ENCODE measurements at places on chromosomes 5 and 9.

DNA sequence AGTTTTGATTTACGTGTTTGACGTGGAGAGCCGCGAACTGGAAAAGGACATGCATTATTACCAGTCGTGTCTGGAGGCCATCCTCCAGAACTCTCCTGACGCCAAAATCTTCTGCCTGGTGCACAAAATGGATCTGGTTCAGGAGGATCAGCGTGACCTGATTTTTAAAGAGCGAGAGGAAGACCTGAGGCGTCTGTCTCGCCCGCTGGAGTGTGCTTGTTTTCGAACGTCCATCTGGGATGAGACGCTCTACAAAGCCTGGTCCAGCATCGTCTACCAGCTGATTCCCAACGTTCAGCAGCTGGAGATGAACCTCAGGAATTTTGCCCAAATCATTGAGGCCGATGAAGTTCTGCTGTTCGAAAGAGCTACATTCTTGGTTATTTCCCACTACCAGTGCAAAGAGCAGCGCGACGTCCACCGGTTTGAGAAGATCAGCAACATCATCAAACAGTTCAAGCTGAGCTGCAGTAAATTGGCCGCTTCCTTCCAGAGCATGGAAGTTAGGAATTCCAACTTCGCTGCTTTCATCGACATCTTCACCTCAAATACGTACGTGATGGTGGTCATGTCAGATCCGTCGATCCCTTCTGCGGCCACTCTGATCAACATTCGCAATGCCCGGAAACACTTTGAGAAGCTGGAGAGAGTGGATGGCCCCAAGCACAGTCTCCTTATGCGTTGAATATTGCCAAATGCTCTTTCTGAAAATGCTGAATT, 850 bp downstream of the RRAGA start:
- no peak for DNase-seq

DNA sequence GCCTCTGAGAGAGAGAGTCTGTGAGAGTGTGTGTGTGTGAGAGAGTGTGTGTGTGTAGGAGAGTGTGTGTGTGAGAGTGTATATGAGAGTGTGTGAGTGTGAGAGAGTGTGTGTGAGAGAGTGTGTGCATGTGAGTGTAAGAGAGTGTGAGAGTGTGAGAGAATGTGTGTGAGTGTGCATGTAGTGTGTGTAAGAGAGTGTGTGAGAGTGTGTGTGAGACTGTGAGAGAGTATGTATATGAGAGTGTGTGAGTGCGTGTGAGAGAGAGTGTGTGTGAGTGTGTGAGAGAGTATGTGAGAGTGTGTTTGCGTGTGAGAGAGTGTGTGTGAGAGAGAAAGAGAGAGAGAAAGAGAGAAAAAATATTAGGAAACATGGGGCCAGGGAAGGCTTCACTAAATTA, 588.3 kb upstream of the SGCD start:
- DNase-seq = no peak

- no peak for DNase-seq
These were observed 494.6 kb downstream of the ENC1 start for GRCh38 chr5:74145951-74146350.

- DNase-seq = no peak
These were observed 32.7 kb upstream of the SPARC start for GRCh38 chr5:151719228-151720000.

GRCh38 chr5:154312576-154312975, 122.0 kb downstream of the GALNT10 start:
- DNase-seq = no peak

- no peak for DNase-seq
These were observed 937 bp upstream of the MACROH2A1 start for GRCh38 chr5:135399794-135400542.

DNA sequence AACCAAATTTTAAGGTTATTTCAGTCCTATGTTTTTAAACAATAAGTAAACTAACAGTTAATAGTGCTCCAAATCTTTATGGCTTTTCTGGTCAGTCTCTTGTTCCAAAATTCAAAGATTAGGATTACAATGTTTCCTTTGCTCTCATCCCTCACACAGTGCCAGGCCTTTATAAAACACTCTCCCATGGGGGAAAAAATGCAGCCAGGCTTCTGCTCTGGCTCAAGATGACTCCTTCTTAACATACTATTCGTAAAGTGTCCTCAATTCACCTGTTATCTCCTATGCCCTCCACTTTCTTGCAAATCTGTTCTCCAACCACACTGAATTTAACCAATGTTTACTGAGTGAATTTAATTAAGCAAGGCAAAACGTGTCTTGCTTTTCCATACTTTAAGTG, 1.4 kb downstream of the CEP120 start:
- no peak for DNase-seq

- no peak for DNase-seq
These were observed 6.9 kb downstream of the C7 start for GRCh38 chr5:40916226-40916625.

DNA sequence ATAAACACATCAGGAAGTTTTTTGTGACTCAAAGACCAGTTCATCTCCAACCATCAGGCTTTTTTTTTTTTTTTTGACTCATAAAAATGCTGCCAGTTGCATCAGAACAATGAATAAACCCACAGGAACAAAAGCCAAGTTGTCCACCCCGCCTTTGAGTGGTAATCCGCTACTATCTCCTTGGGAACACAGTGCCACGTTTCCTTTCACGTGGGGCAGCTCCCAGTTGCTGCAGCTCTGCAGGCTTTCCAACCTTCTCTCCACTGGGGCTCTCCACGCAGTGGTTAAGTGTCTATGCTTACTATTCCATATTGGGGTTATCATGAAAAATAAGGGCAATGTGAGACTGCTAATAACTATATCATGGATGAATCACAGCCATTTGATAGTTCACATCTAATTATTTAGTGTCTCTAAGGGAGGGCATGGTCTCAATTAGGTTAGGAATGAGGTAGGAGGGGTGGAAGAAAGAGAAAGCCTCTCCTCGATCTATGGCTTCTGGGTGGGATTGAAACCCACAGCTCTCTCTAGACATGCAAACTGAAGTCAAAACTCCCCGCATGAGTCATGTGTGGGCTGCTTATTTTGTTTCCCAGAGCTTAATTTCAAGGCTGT, 55.8 kb upstream of the ACTBL2 start:
- no peak for DNase-seq

DNA sequence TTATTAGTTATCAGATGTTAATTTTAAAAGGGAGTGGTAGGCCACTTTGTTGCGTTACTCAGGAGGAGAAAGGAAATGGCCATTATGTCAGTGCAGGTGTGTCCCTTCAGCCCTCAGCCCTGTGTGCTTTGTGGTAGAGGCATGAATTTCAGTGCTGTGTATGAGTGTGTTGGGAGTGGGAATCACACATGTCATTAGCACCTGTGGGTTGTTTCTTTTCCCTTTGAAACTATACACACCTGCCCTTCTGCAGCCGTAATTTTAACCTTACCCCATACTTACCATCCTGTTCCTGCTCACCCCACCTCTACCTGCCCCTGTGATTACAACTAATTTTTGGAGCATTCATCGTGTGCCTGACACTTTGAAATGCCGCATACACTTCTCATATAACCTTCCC, 156.4 kb downstream of the ARHGAP26 start:
- DNase-seq = no peak

DNA sequence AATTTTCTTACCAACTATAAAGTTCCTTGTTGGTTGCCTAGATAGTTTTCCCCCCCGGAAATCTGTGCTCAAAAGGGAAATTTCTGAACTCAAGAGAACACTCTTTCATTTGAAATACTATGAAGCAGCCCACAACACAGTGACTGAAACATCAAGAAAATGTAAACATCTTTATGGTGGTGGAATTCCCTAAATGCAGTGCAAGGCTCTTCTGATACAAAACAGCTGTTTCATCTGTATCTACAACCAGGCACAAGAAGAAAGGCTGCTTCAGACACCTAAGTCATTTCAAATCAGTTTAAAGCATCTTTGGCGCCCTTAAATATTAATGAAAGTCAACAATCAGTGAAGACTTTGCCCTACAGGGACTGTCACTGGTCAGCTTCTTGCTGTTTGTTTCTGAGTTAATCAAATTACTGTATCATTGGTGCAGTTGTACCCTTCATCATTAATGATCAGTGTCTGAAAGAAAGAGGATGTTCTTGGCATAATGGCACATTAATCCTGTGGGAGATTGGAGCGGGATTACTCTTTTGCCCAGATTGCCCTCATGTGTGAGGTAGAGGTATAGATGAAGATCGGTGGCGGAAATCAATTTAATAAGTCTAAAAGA, 947.0 kb downstream of the NR2F1-AS1 start:
- DNase-seq = no peak

DNA sequence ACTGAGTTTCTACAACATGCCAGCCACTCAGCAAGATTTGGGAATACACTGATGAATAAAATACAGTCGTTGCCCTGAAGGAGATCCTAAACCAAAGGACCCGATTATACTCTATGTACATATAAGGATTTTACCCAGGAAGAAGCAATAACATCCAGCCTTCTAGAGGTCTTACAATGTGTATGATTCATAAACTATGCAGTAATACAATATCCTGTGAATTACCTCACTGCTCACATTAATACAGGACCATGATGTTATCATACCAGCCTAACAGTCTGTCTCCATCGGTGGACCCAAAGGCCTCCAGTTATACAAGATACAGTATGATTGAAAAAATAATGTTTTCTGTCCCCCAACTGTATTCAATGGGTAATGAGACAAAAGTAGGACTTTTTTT, 310.5 kb upstream of the TRPM3 start:
- DNase-seq = no peak

DNA sequence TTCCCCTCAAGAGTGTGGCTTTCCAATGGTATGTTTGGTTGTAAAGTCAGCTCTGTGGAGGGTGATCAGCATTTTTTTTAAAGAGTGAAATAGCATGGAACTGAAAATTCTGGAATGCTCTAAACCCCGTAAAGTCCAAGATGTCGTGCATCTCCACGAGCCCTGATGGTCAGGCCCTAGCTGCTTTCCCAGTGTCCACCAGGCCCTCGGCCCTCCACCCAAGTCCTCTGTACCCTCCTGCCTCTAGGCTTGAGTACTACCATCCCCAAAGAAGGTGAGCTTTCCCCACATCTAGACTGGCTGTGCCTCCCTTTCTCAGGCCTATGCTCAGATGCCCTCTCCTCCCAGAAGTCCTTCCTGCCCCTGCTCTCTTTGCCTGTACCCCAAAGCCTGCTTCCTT, 280.3 kb downstream of the GADD45G start:
- no peak for DNase-seq

GRCh38 chr5:62600560-62601252, 22.1 kb downstream of the LRRC70 start:
- DNase-seq = no peak

GRCh38 chr5:76807296-76807695, 11.5 kb upstream of the F2RL1 start:
- DNase-seq = no peak

DNA sequence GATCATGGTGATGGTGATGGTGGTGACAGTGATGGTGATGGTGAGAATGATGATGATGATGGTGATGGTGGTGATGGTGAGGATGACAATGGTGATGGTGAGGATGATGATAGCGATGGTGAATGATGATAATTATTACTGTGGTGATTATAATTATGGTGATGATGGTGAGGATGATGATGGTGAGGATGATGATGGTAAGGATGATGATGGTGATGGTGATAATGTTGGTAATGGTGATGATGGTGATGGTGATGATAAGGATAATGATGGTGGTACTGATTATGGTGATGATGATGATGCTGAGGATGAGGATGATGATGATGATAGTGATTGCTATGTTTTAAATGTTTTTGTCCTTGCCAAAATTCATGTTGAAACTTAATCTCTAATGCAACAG, 37.3 kb upstream of the HRH2 start:
- DNase-seq = no peak

DNA sequence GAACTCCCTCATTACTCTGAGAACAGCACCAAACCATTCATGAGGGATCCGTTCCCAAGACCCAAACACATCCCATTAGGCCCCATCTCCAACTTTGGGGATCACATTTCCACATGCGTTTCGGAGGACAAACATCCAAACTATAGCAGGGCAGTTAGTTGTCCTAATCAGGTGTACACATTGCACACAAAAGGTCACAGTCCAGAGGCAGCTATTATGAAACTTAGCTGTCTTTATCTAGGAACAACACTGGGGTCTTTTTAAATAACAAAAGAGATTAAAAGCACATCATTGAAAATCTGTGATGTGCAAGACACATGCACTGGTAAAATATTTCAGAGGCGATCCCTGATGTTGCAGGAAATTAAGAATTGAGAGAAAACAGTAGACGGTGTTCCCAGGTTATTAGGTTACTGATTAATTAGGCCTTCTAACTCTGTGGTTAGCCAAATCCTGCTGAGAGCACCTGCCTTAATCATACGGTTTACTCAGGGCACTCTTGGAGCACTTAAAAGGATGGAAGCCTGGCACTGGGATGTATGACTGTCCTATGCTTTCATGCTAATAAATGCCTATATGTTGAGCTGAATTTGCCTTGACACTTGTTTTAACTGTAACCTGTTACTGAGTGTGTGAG, 1574.5 kb upstream of the WWC1 start:
- DNase-seq = no peak

DNA sequence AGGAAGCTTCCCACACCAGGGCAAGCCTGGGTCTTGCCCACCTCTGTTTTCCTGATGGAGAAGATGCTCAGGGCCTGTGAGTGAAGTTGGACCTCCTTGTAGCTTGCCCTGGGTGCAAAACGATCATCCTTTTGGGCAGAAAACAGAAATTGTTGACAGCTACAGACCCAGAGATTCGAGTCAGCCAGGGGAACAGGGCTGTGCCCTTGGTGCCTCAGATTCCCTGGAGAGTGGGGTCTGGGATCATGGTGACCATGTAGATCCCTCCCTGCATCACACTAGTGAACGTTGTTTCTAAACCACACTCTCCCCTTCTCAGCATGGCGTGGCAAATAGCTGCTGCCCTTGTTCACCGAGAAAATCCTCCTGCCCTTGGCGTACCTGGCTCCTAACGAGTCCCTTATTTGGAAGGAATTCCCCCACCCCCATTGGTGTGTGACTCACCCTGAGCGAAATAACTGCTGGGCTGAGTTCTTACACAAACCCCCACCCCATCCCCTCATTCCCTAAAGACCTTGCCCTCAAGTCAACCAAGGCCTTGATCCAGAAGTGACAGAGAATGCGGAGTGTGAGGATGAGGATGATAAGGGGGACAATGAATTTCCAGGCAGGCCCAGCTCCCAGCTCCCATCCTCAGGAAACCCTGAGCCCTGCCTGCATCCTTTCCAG, 1.1 kb upstream of the DCANP1 start:
- no peak for DNase-seq

DNA sequence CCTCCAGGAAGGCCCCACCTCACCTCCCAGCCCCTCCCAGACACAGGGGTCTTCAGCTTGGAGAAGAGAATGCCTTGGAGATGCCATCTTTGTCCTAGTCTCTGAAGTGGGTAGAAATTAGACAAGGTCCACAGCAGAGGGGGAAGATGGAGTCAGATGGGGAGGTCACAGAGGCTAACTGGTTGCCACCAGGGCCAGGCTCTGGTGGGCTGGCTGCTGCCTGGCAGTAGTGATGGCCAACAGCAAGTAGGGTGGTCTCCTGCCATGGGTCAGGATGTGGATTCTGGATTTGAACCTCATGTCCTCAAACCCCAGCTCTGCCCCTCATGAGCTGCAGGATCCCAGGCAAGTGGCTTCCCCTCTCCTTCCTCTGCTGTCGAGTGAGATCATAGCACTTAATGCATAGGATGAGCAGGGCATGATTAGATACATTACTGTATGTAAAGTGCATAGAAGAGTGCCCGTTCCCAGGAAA, 38.7 kb upstream of the NEK6 start:
- no peak for DNase-seq

GRCh38 chr5:134141331-134142050, 27.0 kb downstream of the TCF7 start:
- no peak for DNase-seq
